ENCODE measurements at places on chromosomes 16 and 17. TPM values are rescaled to one million over a fixed set of nuclear protein-coding genes. Genes with fewer than 3 reads are reported as not detected.

Gene EME1
- 1.5 TPM for total RNA-seq

Gene GAST
- not detected for total RNA-seq

DNA sequence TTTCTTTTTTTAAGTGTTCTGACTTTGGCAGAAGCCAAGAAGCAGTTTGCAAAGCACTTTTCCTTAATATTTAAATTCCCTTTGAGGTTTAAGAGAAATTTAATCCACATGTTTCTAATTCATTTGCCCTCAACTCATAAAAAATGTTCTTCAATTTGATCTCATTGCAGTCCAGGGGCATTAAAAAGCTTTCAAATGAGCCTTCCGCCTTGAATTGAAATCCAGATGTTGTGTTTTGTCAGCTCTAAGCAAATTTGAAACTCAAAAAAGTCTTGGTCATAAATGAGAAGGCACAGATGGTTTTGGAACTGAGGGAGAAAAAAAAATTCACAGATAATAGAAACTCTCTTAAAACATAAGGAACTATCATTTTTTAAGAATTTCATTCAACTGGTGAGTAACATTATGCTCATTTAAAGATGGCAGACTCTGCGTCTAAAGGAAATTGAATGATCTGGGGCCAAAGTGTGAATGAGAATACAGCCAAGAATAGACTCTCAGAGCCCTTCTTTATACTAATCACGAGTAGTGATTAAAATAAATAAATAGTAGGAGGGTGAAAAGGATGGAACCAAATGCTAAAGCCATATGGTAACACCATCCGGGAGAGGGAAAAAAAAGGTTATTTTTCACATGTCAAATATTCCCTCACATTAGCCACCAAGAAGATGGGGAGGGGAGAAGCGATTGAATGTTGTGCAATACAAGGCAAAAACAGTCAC, 1304.7 kb downstream of the CDH8 start:
- no peak for DNase-seq

DNA sequence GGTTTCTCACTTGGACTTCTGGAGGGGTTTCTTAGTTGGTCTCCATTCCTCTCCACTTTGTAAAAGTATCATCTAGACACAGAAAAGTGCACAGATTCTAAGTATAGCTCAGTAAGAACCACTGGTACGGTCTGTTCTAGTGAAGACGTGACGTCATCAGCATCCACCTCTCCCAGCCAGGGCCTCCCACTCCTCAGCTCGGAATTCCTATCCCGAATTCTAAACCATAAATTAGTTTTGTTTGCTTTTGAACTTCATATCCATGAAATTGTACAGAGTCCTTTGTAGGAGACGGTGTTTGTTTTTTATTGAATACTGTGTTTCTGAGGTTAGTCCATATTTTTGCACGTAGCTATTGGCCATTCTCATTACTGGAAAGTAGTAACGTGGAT, 25.5 kb downstream of the FOXK2 start:
- no peak for DNase-seq

GRCh38 chr16:14399378-14400284, 230.4 kb downstream of the PARN start:
- peak; percentile 71 for DNase-seq

Gene SLC47A2
- not detected for total RNA-seq

DNA sequence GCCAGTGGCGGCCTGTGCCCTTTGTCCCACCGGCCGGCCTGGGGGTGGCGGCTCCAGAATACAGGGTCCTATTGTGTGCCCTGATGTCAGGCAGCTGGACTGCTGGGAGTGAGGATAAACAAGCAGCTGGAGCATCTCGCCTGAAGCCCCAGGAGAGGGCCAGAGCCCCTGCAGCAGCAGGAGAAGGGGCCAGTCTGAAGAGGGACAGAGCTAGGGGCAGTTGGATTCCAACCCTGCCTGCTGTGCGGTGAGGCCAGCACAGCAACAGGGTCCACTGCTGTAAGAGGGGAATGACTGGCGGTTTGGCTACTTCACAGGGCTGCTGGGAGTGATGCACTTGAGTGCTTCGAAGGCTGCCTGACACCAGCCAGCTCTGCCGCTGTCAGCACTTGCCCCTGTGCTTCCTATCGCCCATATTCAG, 25.0 kb downstream of the RAB11FIP4 start:
- DNase-seq: peak; percentile 81

DNA sequence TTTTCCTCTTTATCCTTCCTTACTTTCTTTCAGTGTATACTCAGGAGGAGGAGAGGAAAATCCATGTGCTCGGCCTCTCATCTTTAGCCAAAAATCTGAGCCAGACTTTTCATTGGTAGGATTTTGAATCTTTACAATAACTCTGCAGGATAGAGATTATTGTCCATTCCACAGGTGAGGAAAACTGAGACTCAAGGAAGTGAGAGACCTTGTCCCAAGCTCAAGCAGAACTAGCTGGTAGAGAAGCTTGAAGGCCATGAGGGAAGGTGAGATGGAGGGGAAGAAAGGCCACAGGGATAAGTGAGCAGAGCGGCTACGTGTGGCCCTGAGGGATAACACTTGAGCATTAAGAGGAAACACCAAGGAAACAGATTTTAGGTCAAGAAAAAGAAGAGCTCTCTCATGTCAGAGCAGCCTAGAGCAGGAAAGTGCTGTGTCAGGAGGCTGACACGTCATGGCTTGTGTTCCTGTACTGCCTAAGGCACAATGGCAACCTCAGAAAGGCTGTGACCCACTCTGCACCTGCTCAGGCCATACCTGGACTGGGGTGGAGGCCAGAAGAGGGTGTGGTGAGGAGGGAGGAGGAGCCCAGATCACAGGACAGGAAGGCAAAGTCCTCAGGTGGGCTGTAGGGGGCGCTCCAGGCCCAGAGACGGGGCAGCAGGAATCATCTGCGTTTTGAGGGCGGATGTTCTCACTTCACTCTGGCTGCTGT, 11.9 kb downstream of the MT4 start:
- peak; percentile 83 for DNase-seq

DNA sequence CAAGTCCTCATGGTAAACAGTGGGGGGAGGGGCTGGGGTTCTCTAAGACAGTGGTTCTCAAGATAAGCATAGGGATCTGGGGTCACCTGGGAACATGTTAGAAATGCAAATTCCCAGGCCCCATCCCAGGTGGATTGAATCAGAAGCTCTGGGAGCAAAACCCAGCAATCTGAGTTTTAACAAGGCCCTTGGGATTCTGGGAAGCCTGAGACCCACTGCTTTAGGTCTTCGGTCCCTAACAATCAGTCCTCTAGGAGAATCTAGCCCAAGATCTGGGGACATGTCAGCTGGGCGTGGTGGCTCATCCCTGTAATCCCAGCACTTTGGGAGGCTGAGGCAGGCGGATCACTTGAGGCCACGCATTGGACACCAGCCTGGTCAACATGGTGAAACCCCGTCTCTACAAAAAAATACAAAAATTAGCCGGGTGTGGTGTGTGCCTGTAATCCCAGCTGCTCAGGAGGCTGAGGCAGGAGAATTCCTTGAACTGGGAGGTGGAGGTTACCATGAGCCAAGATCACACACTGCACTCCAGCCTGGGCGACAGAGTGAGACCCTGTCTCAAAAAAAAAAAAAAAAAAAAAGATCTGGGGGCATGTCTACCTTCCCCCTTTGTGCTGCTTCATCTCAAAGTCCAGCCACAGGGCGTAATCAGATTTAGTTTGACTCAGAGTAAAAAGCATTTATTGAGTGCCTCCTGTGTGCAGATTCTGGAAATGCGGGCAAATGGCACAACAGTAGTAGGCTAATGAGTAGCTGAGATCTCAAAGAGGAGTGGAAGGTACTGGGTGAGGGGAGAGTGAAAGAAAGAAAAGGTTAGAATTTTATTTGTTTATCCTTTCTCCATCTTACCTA, 8.8 kb upstream of the NR1D1 start:
- peak; percentile 63 for DNase-seq

GRCh38 chr16:83302853-83303252, 504.9 kb upstream of the HSBP1 start:
- DNase-seq: no peak

- no peak for DNase-seq
Observed at GRCh38 chr16:721765-722540, 1.0 kb downstream of the ANTKMT start.

DNA sequence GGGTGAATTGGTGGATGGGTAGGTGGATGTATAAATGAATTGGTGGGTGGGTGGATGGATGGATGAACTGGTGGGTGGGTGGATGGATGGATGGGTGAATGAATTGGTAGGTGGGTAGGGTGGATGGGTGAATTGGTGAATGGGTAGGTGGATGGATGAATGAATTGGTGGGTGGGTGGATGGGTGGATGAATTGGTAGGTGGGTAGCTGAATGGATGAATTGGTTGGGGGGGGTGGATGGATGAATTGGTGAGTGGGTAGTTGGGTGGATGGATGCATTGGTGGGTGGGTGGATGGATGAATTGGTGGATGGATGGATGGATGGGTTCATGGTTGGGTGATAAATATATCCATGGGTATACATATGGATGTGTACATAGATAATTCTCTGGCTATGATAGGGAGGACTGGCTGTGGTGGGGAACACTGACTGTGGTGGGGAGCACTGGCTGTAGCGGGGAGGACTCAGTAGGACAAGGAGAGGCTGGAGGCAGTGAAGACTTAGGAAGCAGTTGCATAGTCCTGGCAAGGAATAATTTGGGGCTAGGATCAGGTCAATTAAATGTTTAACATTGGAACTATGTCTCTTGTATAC, 54.4 kb downstream of the ABCC1 start:
- DNase-seq: no peak

DNA sequence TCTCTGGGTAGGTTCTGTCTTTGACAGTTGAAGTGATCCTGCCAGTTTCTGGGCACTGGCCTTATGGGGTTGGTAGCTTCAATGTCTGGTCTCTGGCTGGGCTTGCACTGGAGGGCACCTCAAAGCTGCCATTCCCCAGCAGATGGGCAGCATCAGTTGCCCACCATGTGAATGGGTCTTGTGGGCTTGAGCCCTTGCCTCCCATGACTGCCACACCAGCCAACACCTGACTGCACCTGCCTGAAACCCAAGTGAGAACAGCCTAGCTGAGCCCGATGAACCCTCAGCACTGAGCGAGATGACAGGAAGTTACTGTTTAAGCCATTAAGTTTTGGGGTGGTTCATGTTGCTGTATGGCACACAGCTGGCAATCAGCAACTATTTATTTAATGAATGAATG, 69.1 kb upstream of the AXIN2 start:
- DNase-seq: no peak

DNA sequence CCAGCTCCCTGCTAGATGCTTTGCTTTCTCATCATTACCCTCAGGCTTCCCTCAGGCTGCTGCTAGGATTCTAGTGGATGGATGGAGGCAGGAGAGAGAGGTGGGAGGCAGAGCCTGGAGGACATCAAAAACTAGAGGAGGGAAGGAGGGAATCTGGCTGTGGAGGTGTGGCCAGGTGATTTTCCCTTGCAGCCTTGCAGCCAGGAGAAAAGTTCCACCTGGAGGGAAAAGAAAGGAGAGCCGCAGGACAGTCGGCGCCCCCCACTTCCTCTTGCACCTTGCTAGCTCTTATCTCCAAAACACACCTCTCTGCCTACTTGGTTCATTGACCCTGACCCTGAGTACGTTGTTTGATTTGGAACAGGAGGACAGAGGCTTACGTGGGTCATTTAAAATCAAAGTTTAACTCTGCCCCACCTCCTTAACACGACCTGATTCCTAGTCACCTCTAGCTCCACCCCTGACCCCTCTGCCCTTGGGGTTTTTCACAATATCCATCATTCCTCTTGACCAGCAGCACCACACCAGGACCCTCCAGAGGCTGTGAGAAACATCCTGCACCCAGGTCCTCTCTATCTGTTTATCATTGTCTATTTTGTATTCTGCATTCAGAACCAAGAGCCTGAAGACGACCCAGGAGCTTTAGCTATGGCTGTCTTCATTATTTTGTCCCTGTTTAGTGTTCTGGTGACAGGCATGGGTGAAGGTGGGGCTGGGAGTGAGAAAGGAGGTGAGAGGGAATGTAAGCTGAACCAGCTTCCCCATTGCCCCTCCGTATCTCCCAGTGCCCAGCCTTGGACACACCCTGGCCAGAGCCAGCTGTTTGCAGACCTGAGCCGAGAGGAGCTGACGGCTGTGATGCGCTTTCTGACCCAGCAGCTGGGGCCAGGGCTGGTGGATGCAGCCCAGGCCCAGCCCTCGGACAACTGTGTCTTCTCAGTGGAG, 15.9 kb downstream of the AOC3 start:
- no peak for DNase-seq

GRCh38 chr16:7017006-7017662, 315.5 kb upstream of the RBFOX1 start:
- DNase-seq: no peak

DNA sequence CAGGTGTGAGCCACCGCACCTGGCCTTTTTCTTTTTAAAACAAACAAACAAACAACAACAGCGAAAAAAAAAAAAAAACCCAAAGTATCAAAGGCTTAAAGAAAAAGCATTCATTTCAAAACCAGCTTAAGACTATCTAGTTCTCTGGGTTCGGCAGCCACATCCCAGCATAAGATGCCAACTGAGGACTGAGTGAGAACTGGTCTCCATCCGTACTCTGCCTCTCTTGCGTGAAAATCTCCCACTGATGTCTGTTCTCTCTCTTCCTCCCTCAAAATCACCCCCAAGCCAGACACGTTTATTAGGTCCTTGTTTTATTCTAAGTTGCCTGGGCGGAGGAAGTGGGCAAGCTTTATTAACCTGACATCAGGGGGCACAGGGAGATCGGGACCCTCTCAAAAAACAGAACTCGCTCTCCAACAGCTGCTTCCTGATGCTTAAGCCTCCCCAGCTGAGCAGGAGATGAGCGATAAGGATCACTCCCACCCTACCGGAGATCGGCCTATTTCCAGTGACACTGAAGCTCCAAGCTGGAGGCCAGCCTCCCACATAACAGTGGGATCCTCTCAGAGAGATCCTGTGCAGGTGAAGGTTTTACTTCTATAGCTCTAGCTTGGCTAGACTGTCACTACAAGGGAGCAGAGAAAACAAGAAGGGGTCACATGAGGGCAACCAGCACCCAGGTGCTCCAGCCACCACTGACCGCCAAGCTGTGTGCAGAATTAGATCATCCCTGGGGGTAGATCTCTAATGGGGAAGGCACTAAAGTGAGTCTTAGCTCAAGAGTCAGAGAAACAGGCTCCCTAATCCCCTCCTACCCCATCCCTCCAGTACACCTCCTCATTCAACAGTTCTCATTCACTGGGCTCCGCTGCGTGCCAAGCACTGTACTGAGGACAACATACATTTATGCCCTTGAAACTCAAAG, 13.6 kb downstream of the CDC42EP4 start:
- no peak for DNase-seq

Gene MPP3
- 13.8 TPM for total RNA-seq

- no peak for DNase-seq
Observed at GRCh38 chr17:81236784-81237183, 2.1 kb downstream of the TEPSIN start.

Gene C16orf95
- 6.1 TPM for total RNA-seq

DNA sequence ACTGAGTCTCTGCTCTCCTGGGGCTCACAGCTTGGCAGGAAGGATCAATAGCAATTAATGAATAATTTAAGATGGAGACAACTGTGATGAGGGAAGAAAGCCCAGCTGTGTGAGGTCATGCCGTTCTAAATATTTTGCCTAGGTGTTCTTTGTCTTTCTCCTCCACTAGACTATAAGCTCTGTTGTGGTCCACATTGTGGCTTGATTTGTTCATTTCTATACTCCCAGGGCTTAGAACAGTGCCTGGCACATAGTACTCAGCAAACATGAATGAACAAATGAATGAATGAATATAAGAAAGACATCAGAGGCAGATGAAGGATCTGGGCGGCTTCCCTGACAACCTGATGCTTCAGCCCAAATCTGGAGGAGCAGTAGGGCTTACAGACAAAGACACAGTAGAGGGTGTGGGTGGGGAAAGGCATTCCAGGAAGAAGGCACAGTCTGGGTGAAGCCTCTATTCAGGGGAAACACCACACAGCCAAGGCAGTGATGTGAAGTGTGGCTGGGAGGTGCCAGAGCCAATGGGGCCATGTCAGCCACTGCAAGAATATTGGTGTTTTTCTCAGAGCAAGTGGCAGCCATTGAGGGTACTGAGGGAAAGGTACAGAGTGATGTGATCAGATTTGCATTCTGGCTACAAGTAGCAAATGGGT, 8.3 kb downstream of the CDH13 start:
- no peak for DNase-seq

Gene ODAD4
- 2.9 TPM for total RNA-seq
